Activated T-helper 1 cell treated with anti-CD3 and anti-CD28 coated beads, Interleukin-12 subunit alpha, Interleukin-12 subunit beta, Interleukin-2, Interleukin-4 antibody, amounts not matched to agents 30 ng/mL and 10 ng/mL and 1 ng/mL, durations not matched to agents 14 hours and 24 hours and 36 hours (primary cell): ENCODE measurements at places on chromosomes 6 and 20.

DNA sequence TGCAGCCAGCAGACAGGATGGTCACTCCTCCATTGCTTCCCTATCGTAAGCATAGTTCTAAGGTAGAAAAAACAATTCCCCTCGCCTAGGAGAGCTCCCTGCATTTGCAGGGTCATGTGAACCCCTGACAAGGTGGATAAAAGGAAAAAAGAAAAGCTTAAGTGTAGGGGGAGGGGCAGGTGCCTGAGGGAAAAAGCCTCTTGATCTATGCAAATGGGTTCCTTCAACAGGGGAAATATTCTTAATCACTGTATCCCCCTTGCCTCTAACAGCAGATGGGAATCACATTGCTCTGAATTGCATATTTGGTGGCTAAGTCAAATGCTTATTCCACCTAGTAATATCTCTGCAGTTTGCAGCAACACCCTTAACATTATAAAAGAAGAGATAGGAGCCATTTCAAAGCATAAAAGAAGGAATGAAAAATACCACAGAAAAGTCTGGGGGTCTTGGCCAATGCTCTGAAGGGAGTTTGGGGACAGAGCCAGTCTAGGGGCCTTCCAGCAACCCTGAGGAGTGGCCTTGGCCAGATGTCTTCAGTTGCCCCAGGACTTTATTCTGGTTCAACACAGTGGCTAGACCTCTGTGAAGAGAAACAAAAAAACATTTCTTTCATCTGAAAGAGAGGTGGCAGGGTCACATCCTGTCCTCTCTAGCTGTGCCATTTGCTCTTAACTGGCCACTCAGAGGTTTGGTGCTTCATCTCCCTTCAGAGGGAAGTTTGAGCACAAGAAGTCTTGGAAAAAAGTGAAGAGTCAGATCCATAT, 660.4 kb upstream of the GJE1 start:
- peaks cover 4% of the 10 kb centered on the region for H3K36me3 ChIP-seq
- H3K27me3 ChIP-seq, result no peaks in the 10 kb centered on the region
- H3K4me3 ChIP-seq, result no peak overlapping the region
- H3K4me1 ChIP-seq, result peaks cover 7% of the 10 kb centered on the region
- no peak for DNase-seq

DNA sequence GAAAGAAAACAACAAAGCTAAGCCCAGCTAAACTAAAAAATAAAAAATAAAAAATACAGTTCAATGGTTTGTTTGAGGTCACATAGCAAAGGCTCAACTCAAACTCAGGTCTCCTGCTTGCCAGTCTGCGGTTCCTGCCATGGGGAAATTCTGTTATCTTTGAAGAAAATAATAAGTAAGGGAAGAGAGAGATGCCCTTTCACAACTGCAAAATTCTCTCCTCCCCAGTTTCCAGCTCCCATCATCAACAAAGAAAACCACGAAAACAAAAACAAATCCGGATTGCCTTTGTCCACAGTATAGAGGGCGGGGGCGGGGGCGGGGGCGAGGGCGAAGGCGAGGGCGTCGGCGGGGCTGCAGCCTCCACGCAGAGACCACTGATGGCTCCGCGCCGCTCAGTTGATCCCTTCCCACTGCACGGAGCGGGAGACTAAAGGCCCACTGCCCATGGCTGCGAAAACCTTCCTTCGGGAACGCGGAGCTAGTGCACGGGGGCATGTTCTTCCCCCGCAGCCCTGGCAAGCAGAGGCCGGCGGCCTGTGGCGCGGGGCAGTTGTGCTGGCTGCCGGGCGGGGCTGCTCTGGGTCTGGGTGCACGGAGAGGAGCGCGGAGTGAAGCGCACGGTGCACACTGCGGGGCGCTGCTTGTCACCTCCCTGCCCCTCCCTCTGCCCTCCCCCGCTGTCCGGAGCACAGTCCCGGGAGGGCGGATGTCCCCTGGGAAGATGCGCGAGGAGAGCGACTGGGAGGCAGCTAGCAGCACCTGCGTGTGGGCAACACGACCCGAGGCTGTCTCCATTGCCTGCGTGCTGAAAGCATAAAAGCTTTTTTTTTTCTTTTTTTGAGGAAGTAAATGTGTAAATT, 54.1 kb upstream of the TPD52L1 start:
- H3K27me3 ChIP-seq, result peaks cover 22% of the 10 kb centered on the region
- no peak overlapping the region for H3K27ac ChIP-seq
- no peak overlapping the region for H3K4me3 ChIP-seq
- DNase-seq, result no peak
- peaks cover 5% of the 10 kb centered on the region for H3K4me1 ChIP-seq
- H3K36me3 ChIP-seq, result peaks cover 1% of the 10 kb centered on the region

- peaks cover 29% of the 10 kb centered on the region for H3K27me3 ChIP-seq
- H3K27ac ChIP-seq, result no peak overlapping the region
- no peaks in the 10 kb centered on the region for H3K4me1 ChIP-seq
Measured at GRCh38 chr20:36155629-36155971, 1.1 kb downstream of the EPB41L1 start.

GRCh38 chr6:97427648-97428047, 144.6 kb upstream of the MMS22L start:
- H3K4me3 ChIP-seq, result no peak overlapping the region

DNA sequence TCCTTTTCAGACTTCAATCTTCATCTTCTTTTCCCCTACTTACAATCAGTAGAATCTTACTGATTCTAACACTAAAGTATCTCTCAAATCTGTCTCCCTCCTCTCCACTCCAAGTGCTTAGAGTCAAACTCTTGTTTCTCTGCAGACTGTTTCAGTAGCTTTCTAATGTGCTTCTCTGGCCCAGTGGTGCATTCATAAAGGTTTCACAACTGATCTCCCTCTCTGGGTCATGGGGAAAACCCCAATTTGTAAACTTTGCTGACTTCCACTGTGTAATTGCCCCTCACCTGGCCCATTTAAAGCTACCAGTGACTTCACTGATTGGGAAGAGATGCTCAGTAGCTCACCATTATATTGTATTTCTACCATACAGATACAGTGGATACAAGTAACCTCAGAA, 183.6 kb downstream of the FAXC start:
- H3K4me1 ChIP-seq, result no peaks in the 10 kb centered on the region
- no peaks in the 10 kb centered on the region for H3K36me3 ChIP-seq
- no peak for DNase-seq
- peaks cover 6% of the 10 kb centered on the region for H3K27me3 ChIP-seq
- no peak overlapping the region for H3K4me3 ChIP-seq

GRCh38 chr6:109515781-109516409, 32.9 kb upstream of the ZBTB24 start:
- DNase-seq, result no peak
- peaks cover 1% of the 10 kb centered on the region for H3K36me3 ChIP-seq
- H3K4me1 ChIP-seq, result peaks cover 26% of the 10 kb centered on the region
- H3K27ac ChIP-seq, result no peak overlapping the region
- peak overlapping the region; percentile 43 for H3K4me3 ChIP-seq
